IMR-90 (cell line): ENCODE measurements at places on chromosomes 7 and 10. TPM values are rescaled to one million over a fixed set of nuclear protein-coding genes. Genes with fewer than 3 reads are reported as not detected.

KEL gene
- polyA plus RNA-seq, result 0.03 and 0.07 TPM in 2 replicates

GRCh38 chr7:90262438-90262837, 17.5 kb downstream of the CFAP69 start:
- peak; percentile 35 for DNase-seq

CNNM1 gene
- polyA plus RNA-seq, result 0.32 and 0.39 TPM in 2 replicates

TMEM236 gene
- polyA plus RNA-seq, result not detected in 2 replicates

DNA sequence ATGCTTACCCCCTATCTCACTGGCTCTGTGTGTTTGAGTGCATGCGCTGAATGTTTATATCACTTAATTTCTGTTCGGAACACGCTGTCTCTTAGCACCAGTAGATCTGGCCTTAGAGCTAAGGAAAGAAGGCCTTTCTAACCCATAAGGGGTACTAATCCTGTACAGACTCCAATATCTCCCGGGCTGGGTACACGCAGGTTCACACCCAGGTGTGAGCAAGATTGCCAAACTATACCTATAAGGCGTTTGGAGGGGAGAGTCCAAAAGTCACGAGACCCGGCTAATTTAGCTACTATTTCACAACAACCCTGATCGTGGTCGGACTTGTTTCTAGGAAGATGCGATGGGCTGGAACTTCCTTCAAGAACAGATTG, 727 bp upstream of the PDSS1 start:
- peak; percentile 19 for DNase-seq

- DNase-seq, result peak; percentile 99
Measured at GRCh38 chr7:101882005-101882421, 64.6 kb downstream of the CUX1 start.

DNA sequence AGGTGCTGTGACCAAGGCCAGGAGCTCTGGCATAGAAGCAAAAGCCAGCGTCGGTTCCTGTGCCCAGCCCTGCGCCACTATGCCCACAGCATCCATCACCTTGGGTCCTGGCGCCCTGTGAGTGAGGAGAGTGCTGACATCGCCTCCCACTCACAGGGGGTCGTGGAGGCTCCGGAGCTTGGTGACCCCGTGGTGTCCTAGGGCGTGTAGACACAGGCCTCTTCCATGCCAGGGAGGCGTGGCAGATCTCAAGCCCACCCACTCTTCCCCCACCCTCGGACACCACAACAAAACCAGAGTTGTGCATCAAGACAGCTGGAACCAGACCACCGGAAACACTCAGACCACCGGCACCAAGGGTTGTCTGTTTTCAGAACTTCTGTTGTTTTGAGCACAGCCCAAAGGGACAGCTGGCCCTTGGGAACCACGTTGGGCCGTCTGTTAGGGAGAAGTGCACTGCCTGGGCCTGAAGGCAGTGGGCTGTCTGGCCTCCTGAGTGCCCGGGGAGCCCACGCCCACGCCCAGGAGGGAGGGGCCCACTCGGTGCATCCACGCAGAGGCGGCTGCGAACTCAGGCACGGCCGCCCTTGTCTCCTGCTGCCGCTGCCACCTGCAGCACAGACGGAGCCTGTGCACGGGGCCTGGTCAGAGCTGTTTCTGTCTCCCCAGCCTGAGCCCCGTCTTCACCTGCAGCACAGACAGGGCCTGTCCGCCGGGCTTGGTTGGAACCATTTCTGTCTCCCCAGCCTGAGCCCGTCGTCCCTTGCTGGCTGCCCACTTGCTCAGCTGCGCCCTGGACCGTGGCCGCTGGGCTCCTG, 106.3 kb downstream of the INPP5A start:
- DNase-seq, result no peak

GRCh38 chr7:26743205-26743604, 121.2 kb downstream of the SKAP2 start:
- DNase-seq, result peak; percentile 13

- DNase-seq, result no peak
Measured at GRCh38 chr10:107971411-107971810, 806.9 kb upstream of the SORCS1 start.

DNA sequence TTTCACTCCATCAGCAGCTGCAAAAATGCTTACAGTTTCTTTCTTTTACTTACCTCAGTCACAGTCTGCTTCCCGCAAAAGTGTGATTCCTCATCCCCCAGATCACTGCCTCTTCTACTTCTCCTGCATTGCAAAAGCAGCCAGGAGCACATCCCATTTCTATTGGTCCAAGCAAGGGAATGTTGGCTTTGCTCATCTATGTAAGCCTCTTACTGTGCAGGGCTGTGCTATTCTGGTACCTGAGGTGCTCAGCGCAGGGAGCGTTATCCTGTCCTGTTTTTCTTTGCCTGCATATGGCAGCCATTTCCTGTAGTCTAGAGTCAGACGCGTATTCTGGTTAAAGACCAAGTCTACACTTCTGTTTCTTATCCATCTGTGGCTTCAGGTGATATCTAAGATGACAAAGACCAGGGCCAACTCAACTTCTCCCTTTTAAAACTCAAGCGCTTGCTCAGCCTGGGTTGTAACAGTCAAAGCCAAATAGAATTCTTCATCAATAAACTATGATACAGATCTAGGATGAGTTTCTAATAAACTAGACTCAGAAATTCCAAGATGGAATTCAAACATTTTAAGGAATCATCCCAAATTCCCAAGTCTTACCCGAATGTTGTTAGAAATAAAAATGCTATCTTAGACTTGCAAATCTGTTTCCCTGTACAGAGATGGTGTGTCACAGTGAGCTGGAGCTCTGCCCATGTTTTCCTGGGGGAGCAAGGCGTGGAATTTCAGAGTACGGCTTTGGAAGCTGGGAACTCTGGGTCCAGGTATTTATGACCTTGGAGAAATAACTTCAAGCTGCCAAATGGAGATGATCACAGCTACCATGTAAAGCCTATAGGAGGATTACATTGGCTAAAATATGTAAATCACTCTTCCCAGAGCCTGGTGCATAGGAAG, 6.1 kb upstream of the RBM17 start:
- no peak for DNase-seq

GRCh38 chr7:68564306-68565135, 1033.8 kb upstream of the AUTS2 start:
- no peak for DNase-seq

SLC29A4 gene
- polyA plus RNA-seq, result 7.6 and 10.4 TPM in 2 replicates

- peak; percentile 29 for DNase-seq
Measured at GRCh38 chr10:48604991-48605508, at the start of gene ARHGAP22. Gene ARHGAP22 (minus strand): TSS chr10:48605073. CDS start chr10:48604796, 277 bp downstream.

DNA sequence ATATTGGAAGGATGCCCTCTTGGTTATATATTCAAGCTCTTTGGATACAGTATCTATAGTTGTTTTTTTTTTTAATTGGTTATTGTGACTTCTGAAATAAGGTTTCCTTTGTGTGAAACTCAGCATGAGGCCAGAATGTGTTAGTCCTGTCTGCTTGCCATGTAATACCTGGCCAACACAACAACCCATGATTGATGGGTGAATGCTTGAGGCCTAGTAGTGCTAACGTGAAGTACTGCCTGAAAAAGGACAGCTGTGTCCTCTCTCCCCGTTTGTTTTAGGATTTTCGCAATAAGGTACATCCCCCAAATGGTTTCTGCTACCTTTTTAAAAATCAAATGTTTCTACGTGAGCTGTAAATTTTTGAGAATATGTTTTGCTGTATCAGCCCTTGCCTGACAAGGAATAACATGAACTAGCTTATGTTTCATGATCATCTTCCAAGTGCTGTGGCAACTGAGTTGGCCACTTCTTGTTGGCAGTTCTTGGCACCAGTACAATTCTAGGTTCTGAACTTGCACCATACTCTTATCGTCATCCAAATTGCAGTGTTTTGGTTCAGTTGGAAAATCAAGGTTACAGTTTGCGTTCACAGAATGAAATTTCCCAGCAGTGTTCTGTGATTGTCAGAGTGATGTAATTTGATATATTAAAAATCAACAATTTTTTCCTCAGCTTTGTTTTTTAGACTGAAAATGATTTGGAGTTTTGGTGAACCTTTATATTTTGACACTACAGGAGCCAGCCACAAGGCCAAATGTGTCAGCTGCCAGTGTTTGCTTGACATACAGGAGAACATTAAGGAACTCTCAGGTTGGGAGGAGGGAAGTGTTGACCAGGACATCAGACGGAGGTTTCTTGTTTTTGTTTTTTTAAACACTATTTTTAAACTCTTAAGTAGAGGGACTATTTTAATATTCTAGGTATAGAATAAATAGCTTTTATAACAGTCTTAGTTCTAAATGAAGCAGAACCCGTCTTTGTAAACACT, 13.5 kb upstream of the ASCC1 start:
- DNase-seq, result peak; percentile 18

DNA sequence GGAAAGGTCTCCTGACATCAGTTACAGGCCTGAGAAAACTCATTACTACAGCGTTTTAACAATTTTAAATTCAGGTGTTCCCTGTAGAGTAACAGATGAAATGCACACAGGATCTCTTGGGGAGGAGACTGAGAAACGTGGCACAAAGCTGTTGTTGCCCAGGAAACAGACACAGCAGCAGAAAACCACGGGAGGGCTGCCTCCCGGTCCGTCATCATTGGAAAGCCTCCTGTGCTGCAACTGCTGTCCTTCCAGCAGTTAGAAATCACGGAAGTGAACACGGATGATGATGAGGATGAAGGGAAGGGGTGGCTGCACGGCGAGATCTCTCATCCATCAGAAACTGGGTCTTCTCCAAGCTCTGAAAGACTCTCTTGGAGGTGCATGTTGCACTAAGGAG, 94.6 kb upstream of the RNF32 start:
- no peak for DNase-seq

DNA sequence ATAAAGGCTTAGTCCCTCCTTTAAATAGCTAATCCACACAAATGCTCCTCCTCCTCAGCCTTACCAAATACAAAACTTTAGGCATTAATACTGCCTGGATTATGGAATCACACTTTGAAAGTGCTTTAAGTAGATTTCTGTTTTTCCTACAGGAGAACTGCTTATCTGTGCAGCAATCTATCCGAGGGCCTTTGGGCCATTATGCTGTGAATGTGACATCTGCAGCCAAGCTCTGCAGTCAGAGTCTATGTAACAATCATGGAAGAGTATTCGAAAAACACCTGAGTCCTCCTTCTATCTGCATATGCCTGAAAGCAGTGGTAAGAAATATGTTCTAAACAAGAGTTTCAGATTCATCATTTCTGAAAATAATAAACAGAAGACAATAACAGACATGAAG, 16.2 kb upstream of the HYAL4 start:
- DNase-seq, result no peak
